ENCODE measurements at places on chromosomes 2 and 18.

GRCh38 chr2:180174580-180174979 lies 167.5 kb upstream of the CWC22 start:
- DNase-seq = no peak

- DNase-seq = no peak
Observed at GRCh38 chr2:127807678-127808353, 3.2 kb downstream of the WDR33 start.

DNA sequence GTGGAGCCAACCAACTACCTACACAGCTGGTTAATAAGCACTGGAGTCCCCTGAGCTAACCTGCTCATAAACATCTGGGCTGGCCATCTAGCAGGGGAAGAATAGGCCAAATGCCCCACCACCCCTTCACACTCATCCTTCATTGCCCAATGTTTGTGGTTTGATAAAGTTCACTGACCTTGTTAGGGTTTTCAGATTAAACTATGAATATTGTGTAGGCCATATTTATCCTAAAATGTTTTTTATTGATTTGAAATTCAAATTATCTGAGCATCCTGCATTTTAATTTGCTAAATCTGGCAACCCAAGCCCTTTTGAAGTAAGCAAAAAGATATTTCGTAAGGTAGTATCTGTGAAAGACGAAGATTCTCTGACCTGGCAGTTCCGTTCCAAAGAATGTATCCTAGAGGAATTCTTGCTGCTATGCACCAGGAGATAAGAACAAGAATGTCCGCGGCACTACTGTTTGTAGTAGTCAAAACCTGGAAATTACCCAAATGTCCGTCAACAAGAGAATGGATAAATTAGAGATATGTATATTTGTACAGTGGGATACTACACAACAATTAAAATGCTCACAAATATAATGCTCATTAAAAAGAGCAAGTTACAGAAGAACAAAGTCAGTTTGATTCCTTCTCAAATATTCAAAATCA lies 5.8 kb upstream of the TLK1 start:
- DNase-seq = no peak

GRCh38 chr2:114025030-114025429 lies 135.1 kb downstream of the ACTR3 start:
- DNase-seq = no peak

DNA sequence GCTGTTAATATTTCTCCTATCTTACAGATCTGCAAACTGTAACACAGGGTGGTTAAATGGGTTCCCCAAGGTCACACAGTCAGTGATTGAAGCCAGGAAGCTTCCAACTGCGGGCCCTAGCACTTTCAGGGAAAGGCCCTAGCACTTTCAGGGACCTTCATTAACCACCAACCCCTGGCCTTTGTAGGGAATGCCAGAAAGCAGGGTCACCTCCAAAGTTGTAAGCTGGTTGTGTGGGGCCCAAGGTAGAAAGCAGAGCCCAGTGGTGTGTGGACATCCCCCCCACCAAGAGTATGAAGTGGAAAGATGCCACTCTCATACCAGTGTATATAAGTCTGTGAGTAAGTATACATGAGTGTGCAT lies 4.4 kb downstream of the DLX2 start:
- DNase-seq = no peak

DNA sequence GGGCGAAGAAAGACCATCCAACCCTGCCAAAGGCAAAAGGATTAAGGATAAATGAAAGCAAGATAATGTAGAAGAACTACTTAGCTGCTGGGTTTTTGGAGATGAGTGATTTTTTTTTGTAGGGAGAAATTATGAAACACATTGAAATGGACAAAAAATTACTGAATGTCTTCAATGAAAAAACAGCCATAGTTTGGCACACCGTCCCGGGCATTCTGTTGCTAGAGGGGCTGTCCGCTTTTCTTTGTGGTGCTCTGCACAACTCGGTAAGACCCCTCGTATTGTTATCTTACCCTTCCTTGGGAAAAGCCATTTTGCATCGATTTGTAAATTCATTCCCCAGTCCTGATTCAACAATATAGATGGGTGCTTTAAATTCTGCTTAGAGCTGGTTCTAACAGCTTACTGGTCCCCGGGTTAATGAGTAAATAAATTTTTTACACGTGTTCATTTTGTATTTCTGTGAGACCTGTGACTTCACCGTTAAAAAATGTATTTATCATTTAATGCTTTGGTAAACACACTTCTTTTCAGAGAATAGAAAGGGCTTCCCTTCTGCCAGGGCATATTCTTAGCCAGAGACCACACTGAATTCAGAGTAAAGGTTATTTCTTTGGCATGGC lies 912 bp upstream of the LAPTM4A start:
- DNase-seq = no peak
